ENCODE measurements at places on chromosomes 5 and 9.

DNA sequence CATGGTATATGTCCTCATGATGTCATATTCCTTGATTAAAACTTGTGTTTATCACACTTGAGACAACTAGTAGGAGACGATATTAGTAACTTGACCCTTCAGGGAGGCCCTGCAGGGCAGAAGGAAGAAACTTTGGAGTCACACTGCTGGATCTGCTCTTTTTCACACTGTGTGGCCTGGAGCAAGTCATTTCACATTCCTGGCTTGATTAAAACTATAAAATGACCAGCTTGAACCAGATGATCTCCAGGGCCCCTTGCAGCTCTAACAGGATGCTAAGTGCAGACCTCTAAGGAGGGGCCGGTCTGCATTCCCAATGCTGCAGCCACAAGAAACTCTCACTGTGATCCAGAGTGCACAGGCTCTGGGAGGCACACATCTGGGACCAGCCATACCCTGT lies 146.4 kb upstream of the ZNF366 start:
- DNase-seq = no peak

DNA sequence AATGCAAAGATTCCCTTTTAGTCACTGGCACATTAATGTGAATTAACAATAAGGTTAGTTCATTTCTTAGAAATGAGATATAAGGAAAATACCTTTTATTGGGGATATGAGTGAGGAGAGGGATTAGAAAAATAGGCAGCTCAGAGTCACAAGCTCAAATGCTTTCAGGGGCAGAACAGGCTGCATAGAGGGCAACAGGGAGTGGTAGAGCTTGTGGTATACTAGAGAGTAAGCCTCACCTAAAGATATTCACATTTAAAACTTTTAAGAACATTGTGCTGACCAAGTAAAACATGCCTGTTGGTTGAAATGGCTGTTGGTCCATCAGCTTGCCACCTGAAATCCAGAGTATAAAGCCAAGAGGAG lies 34.7 kb downstream of the ZNF474 start:
- no peak for DNase-seq

GRCh38 chr5:3531320-3531986 lies 64.2 kb upstream of the IRX1 start:
- no peak for DNase-seq

- DNase-seq = peak; percentile 30
Observed at GRCh38 chr5:31193591-31194467, at the start of gene CDH6. TSS of gene CDH6 (plus strand) at chr5:31193686. CDS start at chr5:31267474, 73,788 bp downstream.

- DNase-seq = peak; percentile 63
Observed at GRCh38 chr9:130997925-130998596, 10.9 kb upstream of the LAMC3 start.

DNA sequence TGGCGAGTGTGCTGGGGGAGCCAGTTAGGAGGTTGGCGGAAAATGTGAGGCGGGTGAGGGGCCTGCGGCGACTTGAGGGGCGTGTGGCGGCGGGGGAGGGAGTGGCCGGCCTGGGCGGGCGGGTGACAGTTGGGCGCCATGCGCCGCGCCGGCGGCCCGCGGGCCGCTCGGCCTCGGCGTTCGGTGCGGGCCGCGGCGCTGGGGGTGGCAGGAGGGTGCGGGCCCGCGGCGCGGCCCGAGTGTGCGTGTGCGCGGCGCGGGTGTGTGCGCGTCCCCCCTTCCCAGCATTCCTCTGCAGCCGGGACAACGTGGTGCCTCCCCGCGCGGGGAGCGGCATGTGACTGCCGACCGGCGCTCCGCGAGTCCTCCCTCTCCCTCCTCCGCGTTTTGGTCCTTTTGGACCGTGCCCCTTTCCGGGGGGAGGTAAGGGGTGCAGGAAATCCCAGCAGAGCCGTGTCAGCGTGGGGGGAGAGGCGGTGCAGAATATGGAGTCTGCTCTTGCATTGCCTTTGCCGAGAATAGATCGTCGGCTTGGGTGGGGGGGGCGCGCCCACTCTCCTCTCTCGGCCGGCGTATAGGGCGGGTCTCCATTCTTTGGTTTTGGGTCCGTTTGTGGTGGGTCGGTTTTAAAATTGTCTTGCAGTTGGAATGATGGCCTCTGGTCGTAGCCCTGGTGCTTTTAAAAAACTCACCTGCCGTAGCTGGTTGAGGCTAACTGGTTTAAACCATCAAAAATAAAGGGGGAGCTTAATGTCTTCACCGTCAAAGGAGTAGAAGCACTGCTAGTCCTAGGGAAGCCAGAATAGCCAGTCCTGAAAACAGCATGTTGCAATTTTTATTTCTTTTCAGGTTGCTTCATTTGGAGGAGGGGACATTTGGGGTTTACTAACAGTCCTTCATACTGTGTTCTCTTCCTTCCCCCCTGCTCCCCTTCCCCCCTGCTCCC lies 2.0 kb downstream of the LARP1 start:
- DNase-seq = peak; percentile 47

- DNase-seq = peak; percentile 32
Observed at GRCh38 chr9:73805111-73805510, 653.4 kb downstream of the ANXA1 start.

- DNase-seq = peak; percentile 85
Observed at GRCh38 chr9:16180546-16180945, 627.7 kb downstream of the CCDC171 start.

DNA sequence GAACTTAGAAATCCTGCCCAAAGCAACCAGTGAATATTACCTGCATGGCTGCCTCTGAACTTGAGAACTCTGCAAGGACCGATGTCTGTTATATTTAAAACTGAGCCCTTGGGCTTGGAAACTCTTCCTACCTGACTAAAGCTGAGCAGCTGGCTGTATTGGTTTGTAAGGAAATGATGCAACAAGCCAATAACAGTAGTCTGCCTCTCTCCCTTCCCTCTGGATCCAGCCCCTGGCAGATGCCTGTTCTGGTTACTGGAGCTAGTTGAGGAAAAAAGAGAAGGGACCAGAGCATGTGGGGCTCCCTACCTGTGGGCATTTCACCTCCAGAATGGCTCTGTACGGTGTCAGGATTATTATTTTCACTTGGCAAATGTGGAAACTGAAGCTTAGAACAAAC lies 34.7 kb downstream of the SH3RF2 start:
- DNase-seq = no peak

GRCh38 chr9:16133032-16133431 lies 580.2 kb downstream of the CCDC171 start:
- no peak for DNase-seq

- no peak for DNase-seq
Observed at GRCh38 chr5:147360816-147361215, 126.0 kb downstream of the STK32A start.

DNA sequence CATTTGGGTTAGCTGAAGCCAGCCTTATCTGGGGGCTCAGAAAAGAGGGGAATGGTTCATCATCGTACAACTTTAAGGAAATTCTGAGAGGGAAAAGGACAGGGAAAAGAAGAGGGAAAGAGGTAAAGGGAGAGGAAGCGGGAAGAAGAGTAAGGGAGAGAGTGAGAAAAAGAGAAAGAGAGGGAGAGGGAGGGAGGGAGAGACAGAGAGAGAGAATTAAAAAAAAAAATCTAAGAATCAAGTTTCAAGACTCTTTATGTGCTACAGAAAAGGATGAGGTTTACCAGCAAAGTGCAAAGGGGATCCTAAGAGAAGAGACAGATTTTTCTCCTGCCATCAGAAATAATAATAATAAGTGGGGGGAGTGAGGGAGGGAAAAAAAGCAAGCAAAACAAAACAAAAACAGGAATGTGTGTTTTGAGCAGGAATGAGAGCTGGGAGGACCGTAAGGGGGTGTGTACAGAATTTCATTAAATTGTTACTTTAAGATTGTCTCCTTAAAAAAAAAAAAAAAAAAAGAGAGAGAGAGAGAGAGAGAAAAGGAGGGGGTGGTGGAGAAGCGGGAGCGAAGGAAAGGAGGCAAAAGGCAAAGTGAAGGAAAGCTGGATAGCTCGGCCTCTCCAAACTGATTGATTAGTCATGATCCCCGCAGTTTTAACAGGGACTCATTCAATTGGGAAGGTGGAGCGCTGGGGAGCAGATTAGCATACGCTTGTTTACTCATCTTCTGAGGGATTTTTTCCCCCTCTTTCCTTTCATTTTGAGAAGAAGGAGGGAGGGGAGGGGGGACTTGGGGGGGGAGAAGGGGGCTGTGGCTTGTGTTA lies 438 bp upstream of the PAPPA start:
- peak; percentile 95 for DNase-seq

DNA sequence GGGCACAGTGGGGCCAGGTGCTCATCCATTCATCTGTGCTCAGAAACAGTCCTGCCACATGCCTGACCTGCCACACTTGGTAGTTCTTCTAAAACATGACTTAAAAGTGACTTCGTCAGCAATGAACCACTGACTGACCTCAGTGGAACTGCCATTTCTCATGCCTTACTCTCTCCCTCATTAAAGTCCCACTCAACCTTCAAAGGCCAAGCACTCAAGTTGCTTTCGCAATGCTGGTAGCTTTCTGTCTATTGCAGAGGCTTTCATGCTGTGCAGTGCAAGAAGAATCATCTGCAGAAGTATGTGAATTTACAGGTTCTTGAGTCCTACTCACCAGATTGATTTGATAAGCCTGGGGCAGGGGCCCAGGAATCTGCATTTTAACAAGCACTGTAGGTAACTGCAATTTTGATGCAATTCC lies 23.9 kb downstream of the B4GALT1 start:
- DNase-seq = peak; percentile 53

DNA sequence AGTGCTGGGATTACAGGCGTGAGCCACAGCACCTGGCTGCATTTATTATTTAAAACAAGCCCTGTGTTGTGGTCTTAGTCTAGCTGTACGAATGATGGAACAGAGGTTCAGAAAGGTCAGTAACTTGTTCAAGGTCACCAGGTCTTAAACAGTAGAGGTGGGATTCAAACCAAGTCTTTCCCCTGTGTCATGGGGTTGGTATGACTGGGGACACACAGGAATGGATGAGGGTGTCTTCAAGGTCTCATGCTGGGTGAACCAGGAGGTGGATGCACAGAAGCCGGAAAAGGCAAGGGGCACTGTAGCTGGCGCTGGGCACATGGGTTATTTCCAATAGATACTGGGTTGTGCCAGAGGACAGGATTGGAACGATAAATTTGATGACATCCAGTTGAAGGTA lies 32.2 kb upstream of the TJP2 start:
- no peak for DNase-seq

GRCh38 chr9:111034898-111035539 lies 3.3 kb downstream of the LPAR1 start:
- DNase-seq = no peak

DNA sequence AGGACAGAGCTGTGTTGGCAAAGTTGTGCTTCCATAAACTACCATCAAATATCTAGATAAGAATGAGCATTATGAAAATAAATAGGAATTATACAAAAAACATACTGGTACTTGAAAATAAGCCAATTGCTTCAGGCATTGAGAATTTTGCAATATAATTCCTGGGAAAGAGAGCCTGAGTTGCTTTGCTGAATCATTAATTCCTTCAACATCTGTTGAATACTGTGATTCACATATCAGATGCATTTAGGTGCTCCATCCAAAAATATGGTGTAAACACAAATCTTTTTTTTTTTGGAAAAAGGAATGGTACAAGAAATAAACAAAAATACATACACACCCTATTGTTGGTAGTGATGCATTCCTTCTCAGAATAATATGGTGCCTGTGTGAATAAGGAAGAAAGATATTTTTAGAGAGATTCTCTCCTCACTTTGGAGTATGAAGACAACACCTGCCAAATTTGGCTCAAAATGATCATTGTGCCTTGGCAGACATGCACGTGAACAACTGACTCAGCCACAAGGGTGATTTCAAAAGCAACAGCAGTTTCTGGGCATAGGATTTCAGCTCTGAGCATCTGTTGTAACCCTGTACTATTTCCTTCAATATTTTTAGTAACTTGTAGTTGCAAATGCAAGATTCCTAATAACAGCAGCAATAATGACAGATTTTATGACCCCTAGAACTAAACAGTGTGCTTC lies 96.7 kb downstream of the CAVIN4 start:
- no peak for DNase-seq

- DNase-seq = no peak
Observed at GRCh38 chr9:123608104-123608503, 252.1 kb downstream of the CRB2 start.

- DNase-seq = no peak
Observed at GRCh38 chr5:123014689-123015088, 21.8 kb downstream of the PPIC start.

GRCh38 chr9:133493428-133493827 lies 14.5 kb upstream of the SLC2A6 start:
- DNase-seq = no peak

GRCh38 chr5:81522571-81522970 lies 128.6 kb upstream of the ACOT12 start:
- no peak for DNase-seq

DNA sequence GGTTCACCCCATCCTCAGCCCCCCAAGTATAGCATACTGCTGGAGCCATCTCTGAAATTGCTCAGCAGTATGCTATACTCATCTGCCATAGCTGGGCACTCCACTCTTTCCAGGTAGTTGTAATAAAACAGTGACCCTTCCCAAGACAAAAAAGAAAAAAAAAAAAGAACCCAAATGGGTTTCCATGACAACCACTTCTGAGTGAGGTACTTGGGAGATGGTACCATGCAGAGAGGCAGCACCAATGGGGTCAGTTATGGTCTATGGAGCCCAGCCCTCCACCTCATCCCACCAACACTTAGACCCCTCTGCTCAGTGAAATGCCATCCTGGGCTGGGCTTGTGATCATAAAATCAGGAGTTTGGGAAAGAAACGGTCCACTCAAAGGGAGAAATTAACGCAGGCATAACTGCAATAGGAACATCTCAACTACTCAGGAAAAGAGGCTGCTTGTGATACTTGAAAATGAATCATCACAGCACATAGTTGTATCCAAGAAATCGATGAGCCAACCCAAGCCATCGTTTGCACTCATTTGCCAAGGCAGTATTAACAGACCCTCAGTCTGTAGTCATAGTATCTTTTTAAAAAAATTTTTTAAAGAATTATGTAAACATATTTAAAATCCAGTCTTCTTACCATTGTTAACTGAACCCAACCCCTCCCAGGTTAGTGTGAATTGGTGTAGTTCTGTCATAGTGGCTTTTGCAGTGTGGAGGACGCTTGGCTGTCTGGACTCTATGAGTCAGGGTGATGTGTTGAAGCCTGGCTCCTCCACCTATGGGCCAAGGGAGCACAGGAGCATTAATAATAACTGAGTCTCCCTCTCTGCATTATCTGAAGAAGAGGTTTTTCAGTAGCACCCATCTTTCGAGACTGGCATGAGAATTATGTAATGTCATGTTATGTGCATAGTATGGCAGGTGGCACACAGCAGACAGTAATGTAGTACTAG lies 402.7 kb downstream of the SPOCK1 start:
- DNase-seq = peak; percentile 51

- no peak for DNase-seq
Observed at GRCh38 chr5:10374046-10375022, 20.8 kb downstream of the MARCHF6 start.

- no peak for DNase-seq
Observed at GRCh38 chr5:18829539-18829938, 1158.5 kb downstream of the CDH18 start.

GRCh38 chr9:91001146-91001611 lies 199.6 kb downstream of the SYK start:
- DNase-seq = peak; percentile 53

- DNase-seq = no peak
Observed at GRCh38 chr9:95242613-95243012, 74.9 kb downstream of the FANCC start.

DNA sequence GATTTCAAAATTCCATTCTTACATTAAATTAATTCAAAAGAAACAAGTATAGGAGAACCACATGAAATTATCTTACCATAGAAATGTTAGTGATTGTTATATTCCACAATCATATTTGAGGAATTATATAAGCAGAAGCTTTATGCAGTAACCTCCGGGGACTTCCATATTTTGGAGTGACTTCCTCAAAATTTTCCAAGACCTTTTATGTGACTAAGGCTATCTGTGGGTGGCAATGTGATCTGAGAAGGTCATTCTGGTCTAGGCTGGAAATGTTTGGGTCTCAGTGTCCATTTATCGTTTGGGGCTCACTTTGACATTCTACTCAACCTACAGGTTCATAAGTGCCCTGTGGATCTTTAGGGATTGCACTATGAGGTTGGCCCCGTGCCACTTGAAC lies 776.6 kb downstream of the CDH12 start:
- no peak for DNase-seq

Data from fibroblast of skin of right biceps (primary cell).